NCI-H2081 treated with DMSO at 0.1 percent for 48 hours (cell line): ENCODE measurements at places on chromosomes 4 and X.
A peak's percentile ranks its signal among the peaks of the same experiment; 100 is the strongest.

- no peak for DNase-seq
Measured at GRCh38 chr4:4614925-4615678, 73.3 kb upstream of the STX18 start.

DNA sequence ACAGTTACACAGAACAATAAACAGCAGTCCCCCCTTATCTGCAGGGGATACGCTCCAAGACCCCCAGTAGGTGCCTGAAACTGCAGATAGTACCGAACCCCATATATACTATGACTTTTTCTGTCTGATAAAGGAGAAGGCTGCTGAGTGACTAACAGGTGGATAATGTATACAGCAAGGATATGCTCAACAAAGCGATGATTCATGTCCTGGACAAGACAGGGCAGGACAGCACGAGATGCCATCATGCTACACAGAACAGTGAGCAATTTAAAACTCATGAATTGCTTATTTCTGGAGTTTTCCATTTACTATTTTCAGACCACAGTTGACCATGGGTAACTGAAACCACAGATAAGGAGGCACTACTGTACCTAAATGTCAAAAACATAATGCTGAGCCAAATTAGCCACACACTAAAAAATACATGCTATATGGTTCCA, 76.1 kb downstream of the MANBA start:
- no peak for DNase-seq

DNA sequence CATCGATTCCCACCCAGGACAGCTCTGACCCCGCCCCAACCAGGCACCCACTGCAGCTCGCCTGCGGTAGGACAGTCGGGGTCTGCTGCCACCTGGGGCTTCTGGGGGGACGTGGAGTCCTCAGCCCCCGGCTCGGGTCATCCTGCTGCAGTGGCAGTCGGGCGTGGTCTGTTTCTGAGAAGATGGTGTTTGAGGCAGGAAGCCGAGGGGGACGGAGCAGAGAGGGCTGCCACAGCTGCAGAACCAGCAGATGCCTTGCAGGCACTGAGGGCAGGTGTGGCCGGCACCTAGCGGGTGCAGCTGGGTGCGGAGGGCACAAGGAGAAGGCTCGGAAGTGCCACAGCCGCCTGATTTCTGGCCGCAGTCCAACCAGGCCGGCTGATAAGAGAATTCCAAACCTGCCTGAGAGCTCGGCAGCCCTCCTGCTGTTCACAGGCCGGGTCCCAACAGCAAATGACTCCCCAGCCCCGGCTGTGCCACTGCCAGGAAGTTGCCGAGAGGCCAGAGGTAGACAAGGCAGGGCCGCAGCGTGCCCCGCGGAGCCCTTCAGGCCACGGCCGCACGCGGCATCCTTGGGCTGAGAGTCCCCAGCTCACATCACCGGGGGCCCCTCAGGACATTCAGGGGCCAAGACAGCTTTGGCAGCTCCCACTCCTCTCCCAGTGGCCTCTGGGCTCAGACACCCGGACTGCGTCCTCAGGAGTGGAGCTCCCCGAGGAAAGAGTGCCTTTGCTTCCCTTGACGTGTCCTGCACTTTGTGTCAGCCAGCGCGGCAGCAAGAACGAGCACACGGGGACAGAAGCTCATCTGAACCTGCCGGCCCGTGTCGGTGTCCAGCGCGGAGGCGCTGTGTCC, 9.4 kb upstream of the CPLX1 start:
- no peak for DNase-seq

GRCh38 chr4:64000241-64000640, 409.0 kb downstream of the TECRL start:
- DNase-seq, result no peak

DNA sequence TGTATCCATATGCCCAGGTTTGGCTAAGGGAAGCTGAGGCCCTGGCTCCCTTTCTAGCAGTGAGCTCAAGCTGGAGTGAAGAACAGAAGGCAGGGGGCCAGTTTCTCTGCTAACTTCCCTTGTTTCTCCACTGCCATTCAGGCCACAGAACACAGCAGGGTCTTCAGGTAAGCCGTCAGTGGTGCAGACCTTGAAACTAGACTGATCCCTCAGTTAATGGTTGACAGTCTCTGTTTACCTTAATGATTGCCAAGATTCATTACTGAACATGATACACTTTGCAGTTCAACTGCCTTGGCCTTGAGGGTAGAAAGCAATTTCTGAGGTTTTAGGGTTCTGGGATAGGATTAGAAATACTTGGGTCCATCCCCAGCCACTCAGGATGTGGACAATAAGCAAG, 8.9 kb upstream of the GJB1 start:
- DNase-seq, result no peak

DNA sequence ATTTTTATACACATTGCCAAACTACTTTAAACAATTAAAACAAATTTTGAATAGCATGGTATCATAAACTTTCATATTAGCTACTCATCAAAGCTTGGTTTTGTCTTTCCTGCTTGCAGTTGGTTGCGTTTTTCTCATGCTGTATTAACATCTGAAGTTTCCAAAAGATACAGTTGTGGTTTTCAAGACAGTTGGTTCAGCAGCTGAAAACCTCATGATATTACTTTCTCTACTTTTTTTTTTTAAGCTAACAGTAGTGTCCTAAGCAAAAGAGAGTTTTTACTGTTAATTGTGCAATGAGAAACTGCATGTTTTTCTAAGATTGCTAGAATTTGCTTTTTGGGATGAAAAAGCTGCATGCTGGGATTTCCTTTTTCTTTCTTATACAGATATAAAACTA, 15.2 kb downstream of the RUFY3 start:
- DNase-seq, result no peak

GRCh38 chr4:152114562-152114961, 353.8 kb upstream of the GATB start:
- no peak for DNase-seq

DNA sequence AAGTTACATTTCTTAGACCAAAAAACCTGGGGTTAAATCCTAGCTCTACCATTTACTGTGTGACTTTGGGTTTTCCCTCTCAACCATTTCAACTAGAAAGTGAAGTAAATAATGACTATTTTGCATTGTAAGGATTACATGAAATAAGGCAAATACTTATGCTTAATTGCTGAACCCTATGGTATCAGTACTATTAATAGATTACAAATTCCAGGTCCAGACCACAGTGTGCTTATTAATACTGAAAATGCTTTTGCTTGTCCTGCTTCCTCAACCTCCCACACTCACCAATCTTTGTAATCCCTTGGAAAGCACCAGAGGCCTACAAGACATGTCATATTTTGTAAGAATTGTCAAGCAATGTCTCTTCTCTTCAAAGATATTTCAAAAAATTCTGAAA, 456.5 kb downstream of the SPOCK3 start:
- DNase-seq, result no peak

- DNase-seq, result peak; percentile 21
Measured at GRCh38 chrX:26851981-26852380, 611.2 kb downstream of the PPP4R3C start.

DNA sequence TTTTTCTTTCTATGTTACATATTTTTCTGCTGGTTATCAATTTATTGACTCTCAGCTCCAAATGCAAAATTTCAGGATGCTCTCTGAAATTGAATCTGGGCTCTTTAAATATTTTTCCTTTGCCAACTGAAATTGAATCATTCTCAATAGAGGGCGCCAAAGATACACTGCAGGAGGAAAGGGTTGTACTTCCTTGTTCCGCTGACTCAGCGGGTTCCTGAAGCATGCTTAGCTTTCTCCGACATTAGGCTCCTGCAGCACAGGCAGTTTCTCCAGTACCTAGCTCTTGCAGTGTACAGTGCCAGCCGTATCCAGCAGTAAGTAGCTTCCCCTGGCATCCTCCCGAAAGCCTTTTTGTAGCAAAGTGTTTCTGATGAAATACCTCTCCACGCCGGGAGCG, 28.8 kb upstream of the CFAP47 start:
- peak; percentile 51 for DNase-seq

GRCh38 chr4:125750828-125751466, 436.2 kb downstream of the FAT4 start:
- DNase-seq, result no peak

DNA sequence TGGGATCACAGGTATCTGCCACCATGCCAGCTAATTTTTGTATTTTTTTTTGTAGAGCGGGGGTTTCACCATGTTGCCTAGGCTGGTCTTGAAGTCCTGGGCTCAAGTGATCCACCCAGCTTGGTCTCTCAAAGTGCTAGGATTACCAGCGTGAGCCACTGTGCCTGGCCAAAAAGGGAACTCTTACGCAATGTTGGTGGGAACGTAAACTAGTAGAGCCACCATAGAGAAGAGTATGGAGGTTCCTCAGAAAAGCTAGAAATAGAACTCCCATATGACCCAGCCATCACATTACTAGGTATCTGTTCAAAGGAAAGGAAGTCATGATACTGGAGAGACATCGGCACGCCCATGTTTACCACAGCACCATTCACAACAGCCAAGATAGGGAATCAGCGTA, 85.9 kb downstream of the PRKX start:
- DNase-seq, result no peak

DNA sequence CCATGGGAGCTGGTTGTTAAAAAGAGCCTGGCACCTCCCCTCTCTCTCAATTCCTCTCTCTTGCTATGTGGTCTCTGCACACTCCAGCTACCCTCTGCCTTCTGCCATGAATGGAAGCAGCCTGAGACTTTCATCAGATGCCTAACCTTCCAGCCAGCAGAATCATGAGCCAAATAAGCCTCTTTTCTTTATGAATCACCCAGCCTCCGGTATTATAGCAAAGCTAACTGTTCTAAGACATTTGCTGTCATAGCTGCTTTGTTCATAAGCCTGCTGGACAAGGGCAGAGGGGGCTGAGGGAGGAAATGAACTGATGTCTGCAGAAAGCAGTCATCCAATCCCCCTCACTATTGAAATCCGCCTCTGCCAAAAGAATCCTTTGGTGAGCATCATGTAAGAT, 196.7 kb downstream of the ZNF330 start:
- no peak for DNase-seq

DNA sequence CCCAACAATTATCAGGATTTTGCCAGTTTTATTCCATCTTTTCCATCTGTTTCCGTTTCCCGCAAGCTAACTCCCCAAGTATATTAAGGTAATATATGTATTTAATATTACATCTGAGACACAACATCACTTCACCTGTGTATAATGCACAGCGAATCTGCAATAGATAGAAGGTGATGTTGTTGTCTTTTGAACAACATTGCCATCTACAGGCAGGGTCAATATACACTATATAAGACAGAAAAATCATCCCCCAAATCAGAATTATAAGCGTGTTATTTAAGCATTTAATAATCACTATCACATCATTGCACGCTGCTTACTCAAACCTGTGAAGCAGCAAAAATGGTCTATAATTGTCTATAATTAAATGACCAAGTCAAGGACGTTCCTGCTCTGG, 1115.5 kb downstream of the NLGN4X start:
- DNase-seq, result no peak

DNA sequence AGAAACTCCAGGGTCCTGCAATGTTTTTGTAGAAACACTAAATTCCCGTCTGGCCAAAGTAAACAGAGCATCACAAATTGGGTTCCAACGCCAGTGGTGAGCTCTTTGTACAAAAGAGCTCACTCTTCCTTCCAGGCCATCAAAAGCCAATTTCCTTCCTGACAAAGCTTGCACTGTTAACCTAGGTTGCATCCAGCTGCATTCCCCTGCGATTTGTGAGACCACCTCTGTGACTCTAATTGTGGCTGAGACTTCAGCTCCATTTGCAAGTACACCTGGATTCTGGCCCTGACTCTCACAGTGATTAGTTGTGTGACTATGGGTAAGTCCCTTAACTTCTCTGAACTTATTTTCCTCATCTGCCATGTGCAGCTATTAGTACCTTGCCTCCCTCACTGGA, 212.5 kb upstream of the CXorf66 start:
- no peak for DNase-seq

GRCh38 chr4:36676139-36677050, 395.0 kb downstream of the DTHD1 start:
- no peak for DNase-seq

GRCh38 chr4:31929676-31930345, 1209.6 kb downstream of the PCDH7 start:
- no peak for DNase-seq

- DNase-seq, result no peak
Measured at GRCh38 chrX:129654652-129655546, at the start of gene APLN. TSS of gene APLN (minus strand) at chrX:129654956. CDS start at chrX:129654630, 326 bp downstream.

DNA sequence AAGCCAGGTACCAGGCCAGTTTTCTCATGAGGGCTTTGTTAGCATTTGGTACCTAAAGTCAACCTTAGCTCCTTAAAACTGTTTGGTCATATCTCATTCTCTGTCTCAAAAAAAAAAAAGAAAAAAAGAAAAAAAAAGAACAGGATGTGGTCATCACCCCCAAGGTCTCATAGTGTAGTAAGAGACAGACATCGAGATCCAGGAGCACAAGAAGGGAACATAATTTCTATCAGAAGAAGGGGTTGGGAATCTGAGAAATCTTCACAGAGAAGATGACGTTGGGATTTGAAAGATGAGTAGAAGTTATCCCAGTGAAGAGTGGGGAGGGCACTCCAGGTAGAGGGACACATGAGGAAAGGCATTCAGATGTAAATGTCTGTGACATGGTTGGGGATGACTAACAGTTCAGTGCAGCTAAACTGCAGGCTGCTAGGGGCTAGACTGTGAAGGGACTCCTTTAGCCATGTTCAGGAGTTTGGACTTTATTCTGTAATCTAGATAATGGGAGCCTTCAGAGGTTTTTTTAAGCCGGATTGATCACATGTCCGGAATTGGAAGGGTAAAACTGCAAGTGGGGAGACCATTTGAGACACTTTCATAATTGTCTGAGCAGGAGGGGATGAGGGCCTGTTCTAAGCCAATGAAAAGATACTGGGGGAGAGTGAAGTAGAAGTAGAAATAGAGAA, 26.9 kb upstream of the GJB1 start:
- DNase-seq, result no peak

DNA sequence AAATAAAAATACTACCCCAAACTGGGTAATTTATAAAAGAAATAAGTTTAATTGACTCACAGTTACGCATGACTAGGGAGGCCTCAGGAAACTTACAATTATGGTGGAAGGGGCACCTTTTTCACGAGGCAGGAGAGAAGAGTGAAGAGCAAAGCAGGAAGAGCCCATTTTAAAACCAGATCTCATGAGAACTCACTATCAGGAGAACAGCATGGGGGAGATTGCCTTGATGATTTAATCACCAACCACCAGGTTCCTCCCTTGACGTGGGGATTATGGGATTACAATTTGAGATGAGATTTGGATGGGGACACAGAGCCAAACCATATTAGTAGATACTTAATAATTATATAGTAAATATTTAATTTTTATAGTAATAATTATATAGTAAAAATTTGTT, 10.1 kb downstream of the CISD2 start:
- DNase-seq, result no peak

GRCh38 chr4:32986236-32986635, 2266.1 kb downstream of the PCDH7 start:
- no peak for DNase-seq
